ENCODE measurements at places on chromosomes 13 and 19.

DNA sequence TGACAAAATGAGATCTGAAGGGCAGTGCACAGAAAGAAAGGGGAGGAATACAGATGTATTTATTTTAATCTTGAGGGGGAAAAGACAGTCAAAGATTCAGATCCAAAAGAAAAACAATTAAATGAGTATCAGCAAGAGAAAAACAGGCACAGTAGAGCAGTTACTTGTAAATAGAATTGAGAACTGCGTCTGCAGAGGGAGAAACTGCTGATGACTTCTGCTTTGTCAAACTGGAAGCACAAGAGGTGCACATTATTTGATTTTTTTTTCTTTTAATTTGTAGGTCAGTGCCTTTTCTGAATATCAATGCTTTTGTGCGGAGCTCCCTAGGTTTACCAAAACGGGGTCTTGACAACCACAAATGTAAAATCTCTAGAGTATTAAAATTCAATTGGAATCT, 37.3 kb downstream of the EFNB2 start:
- no peak for DNase-seq

DNA sequence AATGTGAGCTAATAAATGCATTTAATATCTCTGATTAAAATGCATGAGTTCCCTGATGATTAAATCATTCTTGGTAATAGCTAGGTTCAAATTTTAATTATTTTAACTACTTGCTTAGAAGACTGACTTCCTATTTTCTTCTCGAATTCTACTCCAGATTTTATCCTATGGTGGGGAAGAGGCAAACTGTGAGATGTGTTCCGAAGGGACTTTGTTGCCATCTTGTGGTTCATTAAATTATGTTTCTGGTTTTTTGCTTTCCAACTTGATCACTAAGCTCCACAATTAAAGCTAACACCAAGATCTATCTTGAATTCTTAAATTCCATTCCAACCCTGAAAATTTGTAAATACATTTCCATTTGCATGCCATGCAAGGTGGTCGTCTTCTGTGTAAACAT, 538.4 kb upstream of the PCDH20 start:
- DNase-seq, result peak; percentile 17

GRCh38 chr13:44932850-44933251, 56.4 kb downstream of the NUFIP1 start:
- no peak for DNase-seq

GRCh38 chr19:46369817-46370216, 22.9 kb downstream of the PPP5C start:
- DNase-seq, result no peak

GRCh38 chr19:28437390-28438346, 775.3 kb downstream of the UQCRFS1 start:
- DNase-seq, result no peak
